NCI-H1048 (cell line): ENCODE measurements at places on chromosomes 1 and 21.

DNA sequence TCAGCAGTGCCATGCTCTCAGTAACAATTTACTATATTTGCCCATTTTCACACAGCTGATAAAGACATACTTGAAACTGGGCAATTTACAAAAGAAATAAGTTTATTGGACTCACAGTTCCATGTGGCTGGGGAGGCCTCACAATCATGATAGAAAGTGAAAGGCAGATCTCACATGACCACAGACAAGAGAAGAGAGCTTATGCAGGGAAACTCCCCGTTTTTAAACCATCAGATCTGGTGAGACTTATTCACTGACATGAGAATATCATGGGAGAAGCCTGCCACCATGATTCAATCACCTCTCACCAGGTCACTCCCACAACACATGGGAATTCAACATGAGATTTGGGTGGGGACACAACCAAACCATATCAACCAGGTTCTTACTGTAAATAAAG lies 112.1 kb upstream of the C1orf87 start:
- DNase-seq: no peak

GRCh38 chr1:196527919-196528318 lies 80.3 kb downstream of the KCNT2 start:
- no peak for DNase-seq

- no peak for DNase-seq
Observed at GRCh38 chr1:4585216-4585615, 69.2 kb upstream of the AJAP1 start.

DNA sequence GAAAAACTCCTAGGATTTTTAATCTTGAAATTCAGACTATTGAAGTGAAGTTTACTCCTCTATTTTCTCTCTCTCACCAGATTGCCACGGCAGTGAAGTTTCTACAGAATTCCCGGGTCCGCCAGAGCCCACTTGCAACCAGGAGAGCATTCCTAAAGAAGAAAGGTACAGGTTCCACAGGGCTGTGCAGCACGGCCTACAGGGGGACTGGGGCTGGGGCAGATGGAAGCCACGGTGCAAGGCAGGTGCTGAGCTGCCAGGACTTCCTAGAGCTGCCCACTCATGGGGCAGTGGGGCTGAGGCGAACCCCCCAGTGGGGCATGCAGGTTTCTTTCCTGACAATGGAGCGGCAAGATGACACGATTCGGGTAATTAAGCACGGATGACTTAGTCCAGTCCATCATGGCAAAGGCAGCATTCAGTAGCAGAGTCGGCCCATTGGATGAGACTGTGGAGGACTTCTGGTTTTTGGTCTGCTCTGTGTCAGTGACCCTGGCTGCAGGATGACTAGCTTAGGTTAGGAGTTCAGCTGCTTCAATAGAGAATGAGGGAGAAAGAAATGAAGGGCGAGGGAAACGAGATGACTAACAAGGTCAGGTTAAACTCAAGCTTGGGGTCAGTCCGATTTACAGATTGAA lies 61.5 kb downstream of the PEX14 start:
- no peak for DNase-seq

- DNase-seq: no peak
Observed at GRCh38 chr21:31938330-31939301, 65.8 kb downstream of the HUNK start.

DNA sequence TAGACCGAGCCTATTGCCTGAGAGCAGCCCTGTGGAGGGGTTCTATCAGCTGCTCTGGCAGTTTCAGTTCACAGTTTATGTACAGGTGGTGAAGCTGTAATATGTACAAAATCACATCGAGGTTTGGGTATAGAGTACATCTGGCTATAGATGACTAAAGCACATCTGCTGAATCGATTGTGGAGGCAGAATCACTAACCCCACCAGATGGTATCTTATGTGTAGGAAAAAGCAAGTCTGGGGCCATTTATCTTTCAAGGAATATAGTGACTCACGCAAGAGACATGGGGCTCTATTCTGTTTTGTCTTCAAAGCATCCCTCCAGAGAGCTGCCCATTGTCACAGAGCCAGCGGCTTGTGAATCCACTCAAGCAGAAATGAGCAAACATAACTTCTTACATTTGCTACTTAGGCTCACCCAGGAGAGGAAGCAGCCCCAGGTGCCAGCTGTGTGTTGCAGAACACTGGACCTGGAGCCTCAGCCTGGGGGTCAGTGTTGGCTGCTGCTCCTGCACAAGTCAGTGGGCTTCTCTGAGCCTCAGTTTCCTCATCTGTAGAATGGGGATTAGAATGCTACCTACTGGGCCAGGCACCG lies 21.3 kb downstream of the MIIP start:
- no peak for DNase-seq

DNA sequence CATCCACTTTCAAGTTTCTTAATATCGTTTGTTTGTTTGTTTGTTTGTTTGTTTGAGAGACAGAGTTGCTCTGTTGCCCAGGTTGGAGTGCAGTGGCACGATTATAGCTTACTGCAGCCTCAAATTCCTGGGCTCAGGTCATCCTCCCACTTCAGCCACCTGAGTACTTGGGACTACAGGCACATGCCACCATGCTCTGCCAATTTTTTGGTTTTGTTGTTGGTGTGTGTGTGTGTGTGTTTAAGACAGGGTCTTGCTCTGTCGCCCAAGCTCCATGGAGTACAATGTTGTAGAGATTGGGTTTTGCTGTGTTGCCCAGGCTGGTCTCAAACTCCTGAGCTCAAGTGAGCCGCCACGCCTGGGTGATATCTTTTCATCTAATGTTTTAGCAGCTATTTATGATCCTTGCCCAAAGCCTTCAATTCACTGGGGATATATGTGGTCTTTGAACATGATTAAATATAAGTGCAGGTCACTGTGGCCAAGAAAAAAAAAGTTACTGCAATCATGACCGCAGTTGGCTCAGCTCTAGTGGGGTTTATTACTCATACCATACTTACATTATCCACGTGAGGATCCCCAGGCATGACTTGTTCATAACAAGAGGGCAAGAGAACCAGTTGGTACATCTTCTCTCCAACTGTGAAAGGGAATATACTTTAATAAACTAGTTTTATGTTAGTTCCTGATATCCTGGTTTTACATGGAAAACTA lies 8.0 kb downstream of the RRP1B start:
- DNase-seq: no peak

DNA sequence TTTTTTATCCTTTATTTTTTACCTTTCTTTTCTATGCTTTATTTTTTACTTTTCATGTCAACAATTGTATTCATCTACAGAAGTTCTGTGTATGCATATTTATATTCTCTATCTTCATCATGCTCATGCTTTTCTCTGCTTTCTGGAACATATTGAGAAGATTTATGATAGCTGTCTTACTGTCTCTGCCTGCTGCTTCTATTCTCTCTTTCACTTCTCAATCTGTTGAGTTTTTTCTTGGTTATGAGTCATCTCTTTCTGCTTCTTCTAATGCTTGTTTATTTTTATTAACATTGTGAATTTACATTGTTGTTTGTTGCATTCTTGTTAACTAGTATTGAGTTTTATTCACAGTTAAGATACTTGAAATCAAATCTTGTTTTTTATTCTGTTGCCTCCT lies 22.6 kb downstream of the F5 start:
- no peak for DNase-seq

- DNase-seq: no peak
Observed at GRCh38 chr1:220281159-220281574, 8.9 kb upstream of the RAB3GAP2 start.

GRCh38 chr1:118008011-118008410 lies 78.5 kb downstream of the WDR3 start:
- DNase-seq: no peak

GRCh38 chr1:186289943-186290545 lies 85.0 kb downstream of the TPR start:
- DNase-seq: no peak

DNA sequence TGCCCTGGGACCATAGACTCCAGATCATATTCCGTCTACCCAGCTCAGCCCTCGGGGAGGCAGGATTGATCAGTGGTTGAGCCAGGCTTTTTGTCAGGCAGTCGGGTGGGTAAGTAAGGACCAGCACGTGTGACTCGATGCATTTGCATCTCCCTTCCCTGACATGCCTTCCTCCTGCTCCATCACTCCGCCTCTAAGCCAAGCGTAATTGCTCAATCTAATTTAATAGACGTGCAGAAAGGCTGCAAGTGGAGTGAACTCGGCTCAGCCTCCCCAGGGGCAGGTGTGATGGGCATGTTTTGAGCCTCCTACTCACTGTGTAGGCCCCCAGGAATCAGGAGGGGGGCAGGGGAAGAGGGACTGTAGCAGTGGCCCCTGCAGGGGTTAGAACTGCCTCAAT lies 34.6 kb upstream of the GRIK3 start:
- DNase-seq: no peak

DNA sequence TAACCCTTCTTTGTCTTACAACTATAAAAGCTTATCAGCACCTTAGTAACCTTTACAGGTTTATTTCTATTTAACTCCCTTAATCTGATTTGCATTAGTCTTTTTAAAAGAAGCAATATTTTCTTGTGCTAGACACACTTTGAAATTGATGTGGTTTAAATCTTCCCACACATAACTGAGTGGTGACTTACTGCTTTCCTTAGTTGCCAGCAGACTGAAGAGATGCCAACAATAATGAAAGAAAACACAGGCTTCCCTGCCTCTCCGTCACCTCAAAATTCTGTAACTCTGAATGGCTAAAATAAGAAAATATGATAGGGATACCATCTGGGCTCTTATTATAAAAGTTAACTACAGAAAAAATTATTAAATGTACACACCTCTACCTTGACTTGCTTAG lies 196.8 kb downstream of the PTBP2 start:
- no peak for DNase-seq

GRCh38 chr1:245441689-245442088 lies 286.9 kb downstream of the KIF26B start:
- DNase-seq: no peak

- DNase-seq: no peak
Observed at GRCh38 chr1:179800481-179800880, 57.4 kb downstream of the FAM163A start.

- DNase-seq: no peak
Observed at GRCh38 chr1:212402666-212403321, 11.9 kb downstream of the PACC1 start.

- DNase-seq: no peak
Observed at GRCh38 chr1:177975588-177976495, 6.0 kb upstream of the SEC16B start.

DNA sequence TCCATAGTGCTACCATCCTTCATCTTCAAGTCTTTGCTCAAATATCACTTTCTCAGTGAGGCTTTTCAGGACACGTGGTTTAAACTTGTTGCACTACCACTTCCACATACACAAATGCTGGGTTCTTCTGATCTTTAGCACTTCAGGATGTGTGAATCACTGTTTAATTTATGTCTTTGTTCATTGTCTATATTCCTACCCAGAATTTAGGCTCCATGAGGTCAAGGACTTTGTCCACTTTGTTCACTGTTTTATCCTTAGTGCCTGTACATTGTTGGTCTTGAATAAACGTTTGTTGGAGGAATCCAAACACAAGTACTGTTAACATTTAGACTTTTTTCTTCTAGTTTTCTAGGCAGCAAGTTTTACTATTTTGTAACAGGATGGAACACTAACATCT lies 42.6 kb upstream of the RALGPS2 start:
- no peak for DNase-seq

- no peak for DNase-seq
Observed at GRCh38 chr1:25080294-25081209, 150.5 kb upstream of the RUNX3 start.

GRCh38 chr1:153612755-153613331 lies at the start of gene S100A16:
Gene S100A16 (minus strand): TSS chr1:153613137. CDS start chr1:153608151, 4,986 bp downstream.
- DNase-seq: no peak

DNA sequence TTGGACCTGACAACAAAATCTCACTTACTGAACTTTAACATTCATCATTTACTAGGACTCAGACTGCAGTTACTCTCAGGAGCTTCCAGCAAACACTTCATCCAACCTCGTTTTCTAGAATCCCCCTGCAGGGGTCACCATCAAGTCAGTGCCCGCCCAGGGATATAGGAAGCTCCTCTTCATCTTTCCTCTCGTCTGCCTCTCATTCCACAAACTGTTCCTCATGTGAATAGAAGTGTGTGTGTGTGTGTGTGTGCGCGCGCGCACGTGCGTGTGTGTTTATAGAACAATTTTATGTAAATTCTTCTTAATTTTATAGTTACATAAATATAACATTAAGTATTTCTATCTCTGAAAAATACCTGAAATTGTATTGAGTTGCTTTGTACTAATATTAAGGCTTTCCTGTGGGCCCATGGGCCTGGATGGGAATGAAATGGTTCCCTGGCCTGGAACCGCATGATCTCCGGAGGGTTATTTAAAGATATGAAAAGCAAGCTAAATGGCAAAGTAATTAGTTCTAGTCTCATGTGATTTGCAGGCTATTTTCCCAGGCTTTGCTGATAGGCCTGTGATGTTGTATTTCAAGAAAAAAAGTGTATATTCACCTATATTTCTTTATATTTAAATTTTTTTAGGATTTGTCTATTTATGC lies 21.7 kb upstream of the ABCD3 start:
- no peak for DNase-seq

GRCh38 chr1:47201179-47201578 lies 11.3 kb upstream of the PDZK1IP1 start:
- no peak for DNase-seq

- DNase-seq: no peak
Observed at GRCh38 chr1:116314305-116314919, 58.6 kb upstream of the ATP1A1 start.

- DNase-seq: no peak
Observed at GRCh38 chr21:31848326-31848985, 24.4 kb upstream of the HUNK start.

GRCh38 chr1:213761845-213762407 lies 225.8 kb upstream of the PROX1 start:
- DNase-seq: no peak

- no peak for DNase-seq
Observed at GRCh38 chr1:207453710-207454045, 450 bp upstream of the CR2 start.

GRCh38 chr21:27700974-27701614 lies 734.2 kb upstream of the ADAMTS5 start:
- peak; percentile 40 for DNase-seq

DNA sequence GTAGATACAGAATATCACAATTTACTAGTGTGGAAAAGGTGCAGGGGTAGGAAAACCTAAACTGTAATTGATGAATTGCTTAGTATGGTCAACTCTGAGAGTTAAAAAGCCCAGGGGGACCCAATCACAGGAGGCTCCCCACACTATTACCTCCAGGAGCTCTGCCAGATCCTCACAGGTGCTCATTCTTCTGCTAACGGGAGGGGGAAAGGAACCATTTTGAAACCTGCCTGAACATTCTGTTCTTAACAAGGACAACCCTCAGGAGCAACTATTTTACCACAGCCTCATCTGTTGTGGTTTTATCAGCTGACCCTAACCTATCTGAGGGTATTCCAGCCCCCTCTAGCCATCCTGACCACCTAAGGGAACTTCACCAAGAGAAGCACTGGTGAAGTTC lies 19.1 kb downstream of the PDIK1L start:
- DNase-seq: no peak

- no peak for DNase-seq
Observed at GRCh38 chr1:36365381-36365780, 20.3 kb downstream of the STK40 start.
